Right renal cortex interstitium (tissue), 3 donors: ENCODE measurements at places on chromosomes 11 and 22.

DNA sequence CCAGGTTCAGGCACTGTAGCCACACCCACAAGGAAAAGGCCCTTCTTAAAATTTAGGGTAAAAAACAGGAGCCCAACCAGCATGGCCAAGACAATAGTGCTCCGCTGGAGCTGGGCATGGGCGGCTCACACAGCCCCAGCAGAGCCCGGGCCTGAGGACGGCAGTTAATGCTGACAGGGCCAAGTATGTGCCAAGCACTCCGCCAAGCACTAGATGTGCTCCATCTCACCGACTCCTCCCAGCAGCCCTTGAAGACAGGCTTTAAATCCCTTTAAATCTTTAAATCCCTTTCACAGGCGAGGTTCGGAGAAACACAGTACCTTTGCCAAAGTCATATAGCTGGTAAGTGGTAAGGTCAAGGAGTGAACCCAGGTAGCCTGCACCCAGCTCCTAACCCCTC lies 4.8 kb downstream of the ARFGAP2 start:
- no peak for DNase-seq

DNA sequence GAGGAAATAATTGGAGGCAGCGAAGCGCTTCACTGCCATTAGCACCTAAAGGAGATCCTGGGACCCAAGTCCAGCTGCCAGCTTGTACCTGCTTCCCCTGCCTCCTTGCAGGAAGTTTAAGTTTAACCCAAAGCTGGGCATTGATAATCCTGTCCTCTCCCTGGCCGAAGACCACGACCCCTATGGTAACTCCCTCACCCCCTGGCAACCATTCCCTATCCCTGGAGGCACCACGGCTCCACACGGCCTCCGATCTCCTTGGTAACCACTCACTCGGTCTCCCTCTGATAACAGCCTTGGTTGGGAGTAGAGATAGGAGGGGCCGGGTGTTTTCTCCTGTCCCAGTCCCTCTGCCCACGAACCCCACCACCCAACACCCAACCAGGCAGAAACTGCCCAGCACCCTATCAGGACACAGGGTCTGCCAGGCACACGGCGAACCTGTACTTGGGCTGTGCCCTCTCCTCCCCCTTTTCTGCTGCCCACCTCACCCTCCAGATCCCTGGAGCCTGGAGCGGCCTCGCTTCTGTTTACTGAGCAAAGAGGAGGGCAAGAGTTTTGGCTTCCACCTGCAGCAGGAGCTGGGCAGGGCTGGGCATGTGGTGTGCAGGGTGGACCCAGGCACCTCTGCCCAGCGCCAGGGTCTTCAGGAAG lies 833 bp downstream of the NHERF4 start:
- DNase-seq, result no peak

DNA sequence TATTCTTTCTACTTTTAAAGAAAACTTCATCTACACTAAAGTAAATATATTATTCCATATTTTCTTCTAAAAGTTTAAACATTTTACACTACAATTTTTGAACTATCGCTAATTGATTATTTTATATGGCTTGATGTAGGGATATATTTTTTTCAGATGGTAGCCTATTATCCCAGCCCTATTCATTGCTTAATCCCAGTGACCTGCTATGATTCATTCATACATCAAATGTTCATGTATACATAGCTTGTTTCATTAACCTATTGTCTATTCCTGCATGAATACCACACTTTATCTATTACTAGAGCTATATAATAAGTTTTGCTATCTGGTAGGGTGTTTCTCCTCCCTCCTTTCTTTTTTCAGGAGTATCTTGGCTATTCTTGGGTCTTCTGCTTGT lies 5.0 kb upstream of the ROBO4 start:
- no peak for DNase-seq

DNA sequence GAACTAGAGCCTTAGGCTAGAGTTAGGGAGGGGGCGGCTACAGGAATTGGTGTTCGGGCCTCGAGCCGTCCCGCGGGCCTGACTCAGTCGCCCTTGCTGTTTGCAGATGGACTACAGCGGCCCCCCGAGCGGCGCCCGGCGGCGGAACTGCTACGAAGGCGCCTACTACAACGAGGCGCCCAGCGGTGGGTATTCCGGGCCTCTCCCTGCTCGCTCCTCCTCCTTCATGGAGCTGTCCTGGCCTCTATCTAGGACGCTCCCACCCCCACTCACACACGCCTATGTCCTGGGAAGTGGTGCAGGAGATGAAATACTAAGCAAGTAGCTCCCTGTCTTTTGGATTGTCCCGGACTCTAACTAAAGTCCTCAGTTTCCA lies 1.4 kb downstream of the MYOD1 start:
- DNase-seq, result no peak

- peak; percentile 66 for DNase-seq
Observed at GRCh38 chr11:99020352-99021225, at the start of gene CNTN5. Gene CNTN5, plus strand, starts transcription at chr11:99020949.

DNA sequence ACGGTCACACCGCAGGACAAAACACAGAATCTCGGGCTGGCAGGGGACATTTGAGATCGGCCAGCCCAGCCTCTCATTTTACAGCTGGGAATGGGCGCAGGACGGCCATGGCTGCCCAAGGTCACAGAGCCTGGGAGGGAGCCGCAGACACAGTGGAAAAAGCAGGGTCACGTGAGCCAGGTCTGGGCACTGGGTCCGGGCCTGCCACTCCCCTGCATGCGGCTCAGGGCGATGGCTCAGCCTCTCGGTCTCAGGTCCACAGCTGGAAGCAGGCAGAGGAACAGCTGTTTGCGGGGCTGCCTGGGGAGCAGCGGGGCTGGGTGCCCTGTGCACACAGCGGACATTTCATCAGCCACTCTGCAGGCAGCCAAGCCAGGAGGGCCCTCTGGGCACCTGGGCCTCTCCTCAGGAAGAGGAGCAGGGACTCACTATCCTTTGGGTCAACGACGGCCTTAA lies 10.4 kb upstream of the PPARA start:
- no peak for DNase-seq
